ENCODE measurements at places on chromosomes 2 and 18.

DNA sequence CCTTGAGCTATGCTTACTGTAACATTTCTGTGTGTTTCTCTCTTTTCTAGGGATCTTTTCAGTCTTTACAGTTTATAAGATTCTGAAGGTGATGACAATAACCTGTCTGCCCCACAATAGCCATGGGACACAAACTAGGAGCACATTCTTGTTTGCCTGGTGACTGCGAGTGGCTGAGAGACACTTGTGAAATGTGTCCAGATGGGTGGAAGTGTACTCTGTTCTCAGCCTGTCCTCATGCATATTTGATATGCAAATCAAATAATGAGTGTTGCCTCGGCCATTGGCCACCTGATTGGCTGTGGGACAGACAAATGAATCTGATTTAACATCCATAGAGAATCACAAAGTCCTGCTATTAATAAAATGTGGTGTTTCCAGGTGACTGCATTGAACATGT, 246.2 kb downstream of the HNMT start:
- no peak for DNase-seq

- no peak for DNase-seq
Observed at GRCh38 chr2:212145121-212145520, 393.5 kb downstream of the ERBB4 start.

GRCh38 chr2:187586011-187586641, 31.9 kb upstream of the TFPI start:
- DNase-seq: no peak

DNA sequence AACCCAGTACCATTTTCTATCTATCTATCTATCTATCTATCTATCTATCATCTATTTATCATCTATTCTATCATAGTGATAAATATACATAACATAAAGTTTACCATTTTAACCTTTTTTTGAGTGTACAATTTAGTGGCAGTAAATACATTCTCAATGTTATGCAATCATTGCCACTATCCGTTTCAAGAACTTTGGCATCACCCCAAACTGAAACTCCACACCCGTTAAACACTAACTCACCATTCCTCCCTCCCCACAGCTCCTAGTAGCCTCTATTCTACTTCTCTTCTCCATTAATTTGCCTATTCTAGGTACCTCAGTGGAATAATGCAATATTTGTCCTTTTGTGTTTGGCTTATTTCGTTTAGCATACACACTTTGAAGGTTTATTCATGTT, 82.5 kb upstream of the KCNE4 start:
- DNase-seq: no peak

- DNase-seq: no peak
Observed at GRCh38 chr2:27690052-27690451, 26.4 kb downstream of the SLC4A1AP start.

DNA sequence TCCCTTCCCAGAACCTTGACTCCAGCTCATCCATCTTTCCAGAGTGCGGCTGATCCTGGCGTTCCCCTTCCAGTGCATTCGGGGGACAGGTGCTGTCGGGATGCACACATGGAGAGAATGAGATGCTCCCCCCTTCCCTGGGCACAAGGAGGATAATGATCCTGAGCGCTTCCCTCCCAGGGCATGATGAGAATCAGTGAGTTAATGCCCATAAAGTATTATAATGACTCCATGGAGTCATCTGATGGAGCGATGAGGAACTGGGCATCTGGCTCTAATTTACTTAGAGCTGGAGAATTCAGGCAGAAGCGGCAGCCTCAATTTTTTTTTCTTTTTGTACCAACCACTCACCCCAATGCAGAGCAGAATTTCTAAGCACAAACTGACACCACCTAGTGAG, 79.6 kb upstream of the SKOR2 start:
- no peak for DNase-seq

DNA sequence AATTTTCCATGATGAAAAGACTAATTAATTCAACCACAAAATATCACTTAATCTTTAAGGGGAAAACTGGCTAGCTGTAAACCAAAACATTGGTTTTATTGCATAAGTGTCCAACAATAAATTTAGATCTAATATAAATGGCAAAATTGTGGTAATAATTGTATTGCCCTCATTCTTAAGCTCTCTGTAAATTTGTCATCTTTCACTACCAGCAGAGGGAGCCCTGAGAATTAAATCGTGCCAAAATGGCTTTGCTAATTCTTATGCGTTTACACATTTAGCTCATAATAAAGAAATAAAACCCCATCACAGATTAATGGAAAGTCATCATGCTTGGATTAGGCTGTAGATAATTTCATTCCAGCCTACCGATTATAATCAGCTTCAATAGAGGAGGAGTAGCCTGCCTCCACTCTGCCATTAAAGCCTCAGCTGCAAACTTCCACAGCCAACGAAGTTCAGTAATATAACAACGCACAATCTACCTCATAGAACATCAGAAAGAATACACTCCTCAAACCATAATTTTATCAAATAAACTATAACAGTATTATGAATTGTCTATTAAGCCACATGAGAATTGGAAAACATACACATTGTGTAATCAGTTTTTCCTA, 70.0 kb upstream of the ATP5MC3 start:
- peak; percentile 43 for DNase-seq

DNA sequence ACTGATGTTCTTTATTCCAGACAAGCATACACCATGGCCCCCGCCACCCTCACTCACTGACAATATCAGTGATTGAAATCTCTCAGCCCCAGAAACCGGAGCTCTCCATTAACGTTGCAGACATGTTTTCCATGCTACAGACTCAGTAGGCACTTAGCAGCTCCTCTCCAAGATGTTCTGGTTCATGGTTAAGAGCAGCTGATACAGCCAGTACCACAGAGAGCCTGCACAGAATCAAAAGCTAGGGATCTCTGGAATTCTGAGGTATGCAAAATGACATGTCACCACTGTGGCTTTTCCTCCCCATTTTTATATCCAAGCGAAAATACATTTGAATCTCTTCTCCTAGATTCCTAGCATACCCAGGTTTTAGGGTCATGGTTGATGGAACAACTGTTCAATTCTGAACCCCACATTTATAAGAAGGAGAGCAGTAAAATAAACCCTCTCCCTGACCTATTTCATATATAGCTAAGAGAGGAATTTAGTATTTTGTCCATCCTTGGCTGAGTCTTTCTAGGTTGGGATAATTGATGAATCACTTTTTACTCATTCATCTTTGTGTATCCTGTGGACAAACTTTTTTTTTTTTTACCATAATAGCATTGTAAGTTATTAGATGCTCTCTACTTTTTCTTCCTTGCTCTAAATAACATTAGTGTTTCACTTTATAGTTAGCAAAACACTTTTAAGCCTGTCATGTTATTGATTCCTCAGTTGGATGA, 488.4 kb upstream of the PIK3C3 start:
- no peak for DNase-seq

DNA sequence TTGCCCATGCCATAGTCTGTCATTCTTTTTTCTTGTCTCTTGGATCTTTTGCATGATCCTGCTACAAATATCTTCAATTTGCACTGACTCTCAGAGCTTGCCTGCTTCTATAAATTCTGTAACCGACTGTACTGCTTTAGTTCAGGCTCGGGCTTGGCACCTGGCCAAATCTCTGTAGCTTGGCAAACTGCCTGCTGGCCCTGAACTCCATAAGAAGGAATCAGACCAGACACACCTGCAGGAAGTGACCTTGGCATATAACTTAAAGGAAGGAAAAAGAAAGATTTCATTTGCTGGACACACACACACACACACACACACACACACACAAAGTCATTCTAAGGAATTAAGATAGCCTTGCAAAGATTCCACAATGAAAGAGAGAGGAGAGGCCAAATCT, 291.2 kb upstream of the DDX18 start:
- DNase-seq: peak; percentile 6

DNA sequence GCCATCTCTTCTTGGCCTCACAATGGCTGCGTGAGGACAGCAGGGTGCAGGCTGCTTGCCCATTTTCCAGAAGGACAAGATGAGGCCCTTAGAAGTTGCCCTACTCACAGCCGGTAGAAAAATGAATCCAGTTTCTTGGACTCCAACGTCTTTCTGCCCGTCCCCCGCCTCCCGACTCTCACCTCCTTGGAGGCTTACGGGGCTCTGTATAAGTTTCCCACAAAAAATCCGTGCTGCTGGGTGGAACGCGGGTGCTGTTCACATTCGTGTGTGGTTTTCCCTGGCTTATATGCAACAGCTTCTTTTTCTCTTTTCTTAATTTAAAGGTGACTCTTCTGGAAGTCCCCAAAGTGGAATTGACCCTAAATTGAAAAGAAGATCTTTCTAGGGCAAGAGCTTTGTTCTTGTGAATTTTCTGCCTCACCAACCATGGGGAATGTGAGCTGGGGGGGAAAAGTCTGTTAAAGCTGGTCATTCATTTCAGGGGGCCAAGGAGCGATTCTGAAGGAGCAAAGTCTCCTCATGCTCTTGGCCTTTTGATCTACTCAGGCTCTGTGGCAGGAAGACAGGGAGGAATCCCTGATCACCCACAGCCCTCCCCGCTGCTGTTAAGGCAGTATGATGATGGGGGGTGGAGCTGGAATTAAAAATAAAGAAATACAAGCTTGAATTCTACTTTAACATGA, 51.3 kb downstream of the DDX1 start:
- DNase-seq: no peak

DNA sequence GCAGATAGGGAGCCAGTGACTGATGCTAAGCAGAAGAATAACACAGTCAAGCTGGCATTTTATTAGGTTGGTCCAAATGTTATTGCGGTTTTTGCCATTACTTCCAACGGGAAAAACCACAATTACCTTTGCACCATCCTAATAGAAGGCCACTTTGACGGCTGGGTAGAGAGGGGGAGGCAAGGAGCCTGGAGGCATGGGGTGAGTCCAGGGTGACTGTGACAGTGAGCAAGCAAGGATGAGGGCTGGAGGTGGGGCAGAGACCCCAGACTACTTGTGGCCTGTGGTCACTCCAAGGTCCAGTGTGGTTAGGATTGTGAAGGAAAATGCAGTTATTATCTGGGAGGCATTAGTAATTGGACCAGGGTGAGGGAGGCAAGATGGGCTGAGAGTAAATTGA, 389.5 kb downstream of the CLIP4 start:
- no peak for DNase-seq

- no peak for DNase-seq
Observed at GRCh38 chr2:195342061-195342460, 315.0 kb upstream of the SLC39A10 start.

DNA sequence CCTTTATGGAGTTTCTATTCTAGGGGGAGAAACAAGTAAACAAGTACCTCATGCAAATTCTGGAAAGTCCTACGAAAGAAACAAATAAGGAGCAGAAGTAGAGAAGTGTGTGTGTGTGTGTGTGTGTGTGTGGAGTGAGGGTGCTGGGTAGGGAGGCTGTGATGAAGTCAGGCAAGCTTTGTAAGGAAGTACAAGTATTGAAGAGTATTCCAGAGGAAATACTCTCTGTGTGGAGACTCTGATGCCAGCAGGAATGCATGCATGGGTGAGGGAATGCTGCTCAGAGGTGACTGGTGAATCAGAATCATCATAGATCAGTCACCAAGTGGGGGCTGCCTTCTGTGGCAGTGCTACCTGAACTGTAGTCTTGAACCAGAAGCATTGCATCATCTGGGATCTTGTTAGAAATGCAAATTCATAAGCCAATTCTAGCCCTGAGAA, 34.5 kb downstream of the SLC4A3 start:
- DNase-seq: no peak

- DNase-seq: no peak
Observed at GRCh38 chr2:167946441-167946841, 301.0 kb downstream of the STK39 start.

DNA sequence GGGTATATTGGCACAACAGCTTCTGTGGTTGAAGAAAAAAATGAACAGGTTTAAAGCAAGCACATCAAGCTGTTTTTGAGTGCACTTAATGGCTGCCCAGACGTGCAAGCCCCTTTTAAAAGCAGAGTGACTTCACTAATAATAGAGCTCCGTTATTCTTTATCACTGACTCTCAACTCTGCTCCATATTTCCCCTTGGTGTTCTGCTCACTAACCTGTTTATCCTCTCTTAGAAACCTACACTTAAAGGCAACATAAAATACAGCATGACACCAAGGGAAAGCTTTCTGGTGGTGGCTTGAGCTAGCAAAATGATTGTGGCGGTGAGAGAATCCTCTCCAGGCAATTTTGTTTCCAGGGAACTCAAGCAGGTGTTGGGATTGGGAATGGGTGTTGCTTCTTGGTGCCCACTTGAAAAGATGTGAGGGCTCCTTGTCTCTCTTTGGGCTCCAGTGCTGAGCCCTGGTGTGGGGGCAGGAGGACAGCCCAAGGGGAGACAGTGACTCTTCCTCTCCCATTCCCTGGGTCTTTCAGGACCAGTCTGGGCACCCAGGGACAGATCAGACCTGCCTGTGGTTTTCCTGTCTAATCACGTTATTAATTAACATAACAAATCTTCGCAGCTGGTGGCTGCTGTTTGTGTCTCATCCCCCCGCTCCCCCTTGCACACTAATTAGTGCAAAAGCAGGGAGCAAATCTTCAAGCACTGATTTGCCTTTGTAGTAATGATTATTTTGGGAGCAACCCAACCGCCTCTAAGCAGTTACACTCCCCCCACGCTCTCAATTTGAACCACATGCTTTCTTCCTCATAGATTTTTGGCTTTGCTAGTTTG, 289.4 kb upstream of the CXCR4 start:
- no peak for DNase-seq

GRCh38 chr2:201890453-201890852, 84.1 kb downstream of the CDK15 start:
- DNase-seq: no peak

DNA sequence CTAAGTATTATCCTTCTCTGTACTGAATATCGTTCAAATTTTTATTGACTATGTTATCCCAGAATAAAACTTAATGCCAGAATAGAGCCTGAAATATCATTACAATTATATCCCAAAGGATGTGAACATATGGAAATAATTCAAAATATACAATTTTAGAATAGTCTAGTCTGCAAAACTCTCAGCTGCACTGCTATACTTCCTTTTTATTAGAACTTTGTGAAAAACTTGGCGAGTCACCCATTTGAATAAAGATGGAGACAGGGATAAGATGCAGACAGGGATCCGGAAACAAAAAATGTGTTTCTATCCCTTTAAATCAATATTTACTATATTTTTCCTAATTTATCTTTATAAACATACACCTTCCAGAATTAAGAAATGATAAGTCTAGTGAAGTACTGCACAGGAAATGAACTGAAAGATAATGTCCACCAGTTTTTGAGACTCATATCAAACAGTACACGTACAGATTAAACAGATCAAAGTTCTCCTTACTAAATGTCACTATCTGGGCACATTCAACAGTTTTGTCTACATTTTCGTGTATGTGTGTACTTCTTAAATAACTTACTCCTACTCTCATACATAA, 107.8 kb downstream of the MEP1B start:
- DNase-seq: no peak

- no peak for DNase-seq
Observed at GRCh38 chr2:229501051-229501794, 213.1 kb downstream of the DNER start.

DNA sequence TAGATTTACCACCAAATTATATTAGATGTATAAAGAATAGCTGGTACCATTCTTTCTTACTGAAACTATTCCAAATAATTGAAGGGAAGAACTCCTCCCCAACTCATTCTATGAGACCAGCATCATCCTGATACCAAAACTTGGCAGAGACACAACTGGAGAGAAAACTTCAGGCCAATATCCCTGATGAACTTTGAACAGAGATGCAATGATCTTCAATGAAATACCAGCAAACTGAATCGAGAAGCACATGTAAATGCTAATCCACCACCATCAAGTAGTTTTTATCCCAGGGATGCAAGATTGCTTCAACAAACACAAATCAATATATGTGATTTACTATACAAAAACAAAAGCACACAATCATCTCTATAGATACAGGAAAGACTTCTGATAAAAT, 329.8 kb downstream of the RDH14 start:
- no peak for DNase-seq

- no peak for DNase-seq
Observed at GRCh38 chr2:208064220-208064961, 39.1 kb upstream of the PLEKHM3 start.

GRCh38 chr2:174191342-174192074, 56.8 kb downstream of the OLA1 start:
- no peak for DNase-seq

Measured in NCI-H1694 (cell line).